ENCODE measurements at places on chromosomes 11 and 22.

DNA sequence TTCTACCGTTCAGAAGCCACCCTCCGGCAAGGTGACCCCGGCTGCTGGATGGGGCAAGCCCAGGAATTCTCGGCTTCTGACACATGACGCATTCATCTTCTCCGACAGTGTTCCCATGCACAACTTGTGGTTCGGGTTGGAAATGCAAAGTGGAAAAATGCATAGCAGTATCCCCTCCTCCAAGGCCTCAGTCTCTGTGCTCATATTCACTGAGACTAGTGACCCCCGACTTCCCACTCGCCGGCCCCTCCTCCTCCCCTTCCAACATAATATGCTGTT lies 70.0 kb upstream of the NTM start:
- H3K4me3 ChIP-seq, result no peak overlapping the region
- H3K27ac ChIP-seq, result no peak overlapping the region
- H3K27me3 ChIP-seq, result no peaks in the 10 kb centered on the region
- DNase-seq, result no peak
- H3K4me1 ChIP-seq, result no peaks in the 10 kb centered on the region
- no peaks in the 10 kb centered on the region for H3K36me3 ChIP-seq

- no peak overlapping the region for H3K4me3 ChIP-seq
- no peaks in the 10 kb centered on the region for H3K4me1 ChIP-seq
- no peak overlapping the region for H3K27ac ChIP-seq
- DNase-seq, result no peak
Observed at GRCh38 chr22:27684901-27685300, 116.7 kb downstream of the MN1 start.

- no peak for DNase-seq
- no peaks in the 10 kb centered on the region for H3K27me3 ChIP-seq
- H3K4me3 ChIP-seq, result no peak overlapping the region
- H3K27ac ChIP-seq, result no peak overlapping the region
Observed at GRCh38 chr11:75334402-75334891, 17.0 kb downstream of the ARRB1 start.

DNA sequence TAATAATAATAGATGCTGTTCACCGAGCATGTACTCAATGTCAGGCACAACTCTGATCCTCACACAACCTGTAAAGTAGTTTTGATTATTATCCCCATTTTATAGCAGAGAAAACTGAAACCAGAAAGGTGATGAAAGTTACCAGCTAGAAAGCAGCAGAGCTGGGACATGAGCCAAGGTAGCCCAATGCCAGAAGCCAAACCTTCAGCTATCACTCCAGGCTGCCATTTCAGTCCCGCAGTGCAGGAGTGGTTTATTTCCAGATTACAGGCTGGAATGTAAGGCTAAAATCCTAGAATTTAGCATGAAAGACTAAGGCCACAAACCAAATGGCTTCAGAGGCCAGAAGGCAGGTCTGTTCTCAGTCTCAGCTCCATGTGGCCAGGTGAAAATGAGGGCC lies 108.8 kb downstream of the TENM4 start:
- DNase-seq, result no peak
- H3K27me3 ChIP-seq, result no peaks in the 10 kb centered on the region
- peaks cover 8% of the 10 kb centered on the region for H3K4me1 ChIP-seq
- no peak overlapping the region for H3K27ac ChIP-seq

- DNase-seq, result no peak
- H3K4me1 ChIP-seq, result no peaks in the 10 kb centered on the region
- no peak overlapping the region for H3K27ac ChIP-seq
- peaks cover 3% of the 10 kb centered on the region for H3K36me3 ChIP-seq
- no peak overlapping the region for H3K4me3 ChIP-seq
Observed at GRCh38 chr22:21451545-21452520, 15.4 kb upstream of the TMEM191C start.

DNA sequence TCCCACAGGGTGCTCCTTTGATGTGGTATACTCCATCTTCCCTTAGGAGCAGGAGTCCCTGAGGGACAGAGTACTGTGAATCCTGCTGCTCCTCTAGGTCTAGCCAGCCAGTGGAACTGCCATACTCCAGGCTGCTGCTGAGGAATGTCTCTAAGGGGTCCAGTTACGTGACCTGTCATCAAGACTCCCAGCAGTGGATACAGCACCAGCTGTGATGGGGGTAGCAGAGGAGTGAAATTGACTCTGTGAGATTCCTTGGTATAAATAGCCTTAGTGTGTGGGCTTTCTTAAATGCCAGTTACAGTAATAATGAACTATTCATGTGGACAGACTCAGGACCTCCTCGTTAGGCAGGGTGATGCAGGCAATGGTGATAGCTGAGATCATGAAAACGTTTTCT lies 140.4 kb upstream of the LUZP2 start:
- no peaks in the 10 kb centered on the region for H3K27me3 ChIP-seq
- no peaks in the 10 kb centered on the region for H3K36me3 ChIP-seq
- no peak for DNase-seq
- no peaks in the 10 kb centered on the region for H3K4me1 ChIP-seq
- H3K4me3 ChIP-seq, result no peak overlapping the region
- no peak overlapping the region for H3K27ac ChIP-seq

- H3K4me1 ChIP-seq, result no peaks in the 10 kb centered on the region
- no peak overlapping the region for H3K4me3 ChIP-seq
- no peak for DNase-seq
- H3K27ac ChIP-seq, result no peak overlapping the region
- H3K27me3 ChIP-seq, result no peaks in the 10 kb centered on the region
- peaks cover 3% of the 10 kb centered on the region for H3K36me3 ChIP-seq
Observed at GRCh38 chr11:130301002-130301401, 13.7 kb downstream of the ZBTB44 start.

- DNase-seq, result no peak
- H3K27me3 ChIP-seq, result no peaks in the 10 kb centered on the region
- peaks cover 44% of the 10 kb centered on the region for H3K4me1 ChIP-seq
- H3K36me3 ChIP-seq, result no peaks in the 10 kb centered on the region
Observed at GRCh38 chr11:112163875-112164685, at the start of gene IL18. TSS of gene IL18 (minus strand) at chr11:112164094. CDS start at chr11:112155053, 9,041 bp downstream.

- H3K4me3 ChIP-seq, result no peak overlapping the region
- H3K4me1 ChIP-seq, result peaks cover 11% of the 10 kb centered on the region
- no peak for DNase-seq
- H3K36me3 ChIP-seq, result no peaks in the 10 kb centered on the region
- no peak overlapping the region for H3K27ac ChIP-seq
Observed at GRCh38 chr22:43101306-43101705, 9.2 kb upstream of the BIK start.

GRCh38 chr11:96331699-96332116 lies 11.3 kb downstream of the MAML2 start:
- no peak overlapping the region for H3K4me3 ChIP-seq
- no peaks in the 10 kb centered on the region for H3K27me3 ChIP-seq
- H3K36me3 ChIP-seq, result no peaks in the 10 kb centered on the region
- no peak for DNase-seq
- no peak overlapping the region for H3K27ac ChIP-seq

DNA sequence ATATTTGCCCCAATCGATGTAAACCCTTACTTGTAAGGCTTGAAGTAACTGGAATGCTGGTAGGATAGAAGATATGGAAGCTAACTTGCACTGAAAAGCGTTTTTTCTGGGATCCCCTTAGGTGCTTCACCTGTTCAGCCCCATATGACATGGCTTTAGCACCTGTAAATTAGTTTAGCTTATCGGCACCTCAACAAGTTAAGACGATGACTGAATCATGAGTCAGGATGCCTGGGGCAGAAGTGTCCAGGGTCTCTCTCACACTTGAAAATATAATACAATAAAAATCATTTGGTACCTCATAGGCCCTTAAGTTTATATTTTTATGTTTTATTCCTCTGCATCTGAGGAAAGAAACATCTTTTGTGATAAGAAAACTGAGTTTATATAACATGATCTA lies 409.2 kb upstream of the LRRC4C start:
- H3K4me1 ChIP-seq, result no peaks in the 10 kb centered on the region
- no peak overlapping the region for H3K27ac ChIP-seq
- no peak overlapping the region for H3K4me3 ChIP-seq
- no peak for DNase-seq

- no peak for DNase-seq
- peaks cover 56% of the 10 kb centered on the region for H3K4me1 ChIP-seq
- H3K27ac ChIP-seq, result peak overlapping the region; percentile 77
- peaks cover 3% of the 10 kb centered on the region for H3K36me3 ChIP-seq
Observed at GRCh38 chr11:122709039-122709760, 53.7 kb downstream of the UBASH3B start.

- no peaks in the 10 kb centered on the region for H3K27me3 ChIP-seq
- DNase-seq, result no peak
- peaks cover 26% of the 10 kb centered on the region for H3K36me3 ChIP-seq
- no peak overlapping the region for H3K4me3 ChIP-seq
- H3K27ac ChIP-seq, result peak overlapping the region; percentile 65
Observed at GRCh38 chr22:41517172-41518047, 26.9 kb downstream of the POLR3H start.

GRCh38 chr22:45286854-45287551 lies 2.3 kb downstream of the UPK3A start:
- peaks cover 3% of the 10 kb centered on the region for H3K4me1 ChIP-seq
- peaks cover 24% of the 10 kb centered on the region for H3K27me3 ChIP-seq
- no peaks in the 10 kb centered on the region for H3K36me3 ChIP-seq
- no peak overlapping the region for H3K4me3 ChIP-seq
- DNase-seq, result no peak

- peaks cover 9% of the 10 kb centered on the region for H3K4me1 ChIP-seq
- H3K27ac ChIP-seq, result no peak overlapping the region
- H3K4me3 ChIP-seq, result no peak overlapping the region
- no peaks in the 10 kb centered on the region for H3K36me3 ChIP-seq
Observed at GRCh38 chr22:21984793-21985192, 2.2 kb upstream of the TOP3B start.

- H3K4me3 ChIP-seq, result no peak overlapping the region
- no peaks in the 10 kb centered on the region for H3K27me3 ChIP-seq
- H3K4me1 ChIP-seq, result no peaks in the 10 kb centered on the region
- no peak for DNase-seq
Observed at GRCh38 chr11:40168414-40168813, 1291.0 kb downstream of the LRRC4C start.

- no peaks in the 10 kb centered on the region for H3K4me1 ChIP-seq
- DNase-seq, result no peak
- H3K36me3 ChIP-seq, result no peaks in the 10 kb centered on the region
- no peaks in the 10 kb centered on the region for H3K27me3 ChIP-seq
- no peak overlapping the region for H3K4me3 ChIP-seq
- no peak overlapping the region for H3K27ac ChIP-seq
Observed at GRCh38 chr11:63289658-63290057, 46.3 kb upstream of the SLC22A25 start.

- H3K4me1 ChIP-seq, result no peaks in the 10 kb centered on the region
- DNase-seq, result no peak
- no peaks in the 10 kb centered on the region for H3K27me3 ChIP-seq
- H3K27ac ChIP-seq, result no peak overlapping the region
Observed at GRCh38 chr22:26632422-26633155, 10.8 kb downstream of the CRYBA4 start.

DNA sequence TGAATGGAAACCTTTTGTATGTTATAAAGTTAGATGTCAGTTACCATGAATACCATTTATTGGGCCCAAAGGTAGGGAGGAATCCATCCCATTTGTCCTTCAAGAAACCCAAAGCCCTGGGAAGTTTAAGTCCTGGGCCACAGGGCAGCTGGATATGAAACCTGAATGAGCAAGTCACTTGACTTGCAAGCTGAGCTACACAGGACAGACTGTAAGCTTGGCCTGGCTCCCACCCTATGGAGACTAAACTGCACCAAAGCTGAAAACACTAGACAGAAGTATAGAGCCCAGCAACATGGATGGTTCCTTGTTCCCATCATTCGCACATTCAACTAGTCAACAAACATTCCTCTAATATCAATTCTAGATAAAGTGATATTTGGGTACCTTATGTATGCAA lies 71.3 kb downstream of the KCNC1 start:
- no peak overlapping the region for H3K4me3 ChIP-seq
- DNase-seq, result no peak
- H3K4me1 ChIP-seq, result peaks cover 9% of the 10 kb centered on the region
- no peaks in the 10 kb centered on the region for H3K27me3 ChIP-seq
- no peak overlapping the region for H3K27ac ChIP-seq

DNA sequence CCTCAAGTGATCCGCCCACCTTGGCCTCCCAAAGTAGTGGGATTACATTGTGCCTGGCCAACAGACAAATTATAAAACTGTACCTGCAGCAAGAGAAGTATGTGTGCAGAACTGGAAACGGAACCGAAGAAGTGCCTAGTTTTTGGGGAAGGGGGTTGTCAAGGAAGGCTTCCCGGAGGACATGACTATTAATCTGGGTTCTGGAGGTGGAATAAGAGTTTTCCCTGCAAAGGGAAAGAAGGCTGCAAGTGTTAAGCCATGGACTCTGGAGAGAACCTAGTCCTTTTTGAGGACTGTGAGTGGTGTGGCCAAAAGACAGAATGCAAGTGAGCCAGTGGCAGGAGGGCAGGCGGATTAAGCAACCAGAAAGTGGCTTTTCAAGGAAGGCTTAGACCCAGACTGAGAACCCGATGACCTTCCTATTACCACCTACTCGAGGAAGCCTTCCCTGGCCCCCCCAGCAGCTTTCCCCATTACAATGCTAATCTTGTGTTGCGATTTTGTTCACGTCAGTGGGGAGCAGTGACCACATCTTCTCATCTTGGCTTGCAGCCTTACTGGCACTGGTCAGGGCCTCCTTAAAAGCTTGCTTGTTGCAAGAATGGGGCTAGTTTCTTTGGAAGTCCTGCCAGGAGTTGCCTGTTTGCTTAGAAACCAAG lies 5.7 kb upstream of the SEPTIN3 start:
- no peaks in the 10 kb centered on the region for H3K27me3 ChIP-seq
- H3K4me1 ChIP-seq, result peaks cover 4% of the 10 kb centered on the region
- H3K27ac ChIP-seq, result no peak overlapping the region
- no peak for DNase-seq
- no peak overlapping the region for H3K4me3 ChIP-seq

- no peaks in the 10 kb centered on the region for H3K36me3 ChIP-seq
- no peaks in the 10 kb centered on the region for H3K27me3 ChIP-seq
- DNase-seq, result no peak
- H3K4me1 ChIP-seq, result no peaks in the 10 kb centered on the region
Observed at GRCh38 chr22:24230911-24231656, 13.8 kb downstream of the GGT5 start.

DNA sequence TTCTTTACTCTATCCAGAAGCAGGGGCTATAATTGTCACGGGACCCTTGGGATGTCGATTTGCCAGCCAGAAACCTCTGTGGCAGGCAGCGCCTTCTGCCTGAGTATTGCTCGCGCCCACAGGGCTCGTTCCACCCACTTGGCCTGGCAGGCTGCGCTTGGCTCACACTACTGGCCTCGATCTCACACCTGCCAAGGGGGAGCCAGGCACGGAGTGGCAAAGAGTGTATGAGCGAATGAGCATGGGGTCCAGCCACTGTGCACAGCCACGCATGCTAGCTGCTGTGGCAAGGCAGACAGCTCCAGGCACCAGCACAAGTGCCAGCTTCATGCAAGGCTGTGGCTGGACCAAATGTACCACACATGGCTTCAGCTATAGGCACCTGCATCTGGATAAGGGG lies 599.8 kb downstream of the DLG2 start:
- no peak for DNase-seq
- no peak overlapping the region for H3K4me3 ChIP-seq
- H3K27ac ChIP-seq, result no peak overlapping the region

Data from keratinocyte (primary cell).